ENCODE measurements at places on chromosomes 11 and 22.
A peak's percentile ranks its signal among the peaks of the same experiment; 100 is the strongest.

DNA sequence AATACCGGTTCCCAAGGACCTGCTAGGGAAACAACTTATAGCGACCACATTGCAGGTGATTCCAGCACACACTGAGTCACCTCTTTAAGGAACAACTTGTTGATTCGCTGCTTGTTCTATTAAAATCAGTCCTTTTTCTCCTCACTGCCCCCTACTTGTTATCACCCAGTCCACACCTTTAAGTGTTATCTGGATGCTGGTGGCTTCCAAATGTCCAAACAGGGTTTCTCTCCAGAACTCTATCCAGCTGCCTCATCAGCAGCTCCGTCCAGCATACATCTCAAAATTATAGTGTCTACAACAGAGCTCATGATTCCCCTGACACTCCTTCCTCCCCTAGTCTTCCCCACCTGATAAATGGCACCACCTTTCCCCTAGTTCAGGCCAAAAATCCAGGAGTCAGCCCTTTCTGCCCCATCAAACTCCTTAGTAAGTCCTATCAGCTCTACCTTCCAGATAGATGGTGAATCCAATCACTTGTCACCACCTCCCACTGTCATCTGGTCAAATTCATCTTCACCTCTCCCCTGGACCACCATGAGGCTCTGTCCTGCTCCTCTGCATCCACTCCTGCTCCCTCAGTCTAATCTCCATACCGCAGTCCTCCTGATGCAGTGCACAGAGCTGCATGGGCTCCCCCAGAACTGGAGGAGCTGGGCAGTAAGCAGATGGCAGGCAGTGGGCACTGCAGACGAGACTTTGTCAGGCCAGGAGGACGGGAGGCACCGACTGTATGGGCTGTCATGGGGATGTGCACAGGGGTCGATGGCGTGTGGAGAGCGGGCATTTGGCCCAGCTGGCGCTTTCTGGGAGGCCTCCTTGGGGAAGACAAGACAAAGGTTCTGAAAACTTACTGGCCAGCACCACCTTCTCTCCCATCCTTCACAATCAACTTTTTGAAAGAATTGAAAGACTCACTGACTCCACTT, 19.3 kb downstream of the IL10RA start:
- no peak for DNase-seq

GRCh38 chr11:75554258-75555022, 7.6 kb upstream of the SERPINH1 start:
- DNase-seq: no peak

DNA sequence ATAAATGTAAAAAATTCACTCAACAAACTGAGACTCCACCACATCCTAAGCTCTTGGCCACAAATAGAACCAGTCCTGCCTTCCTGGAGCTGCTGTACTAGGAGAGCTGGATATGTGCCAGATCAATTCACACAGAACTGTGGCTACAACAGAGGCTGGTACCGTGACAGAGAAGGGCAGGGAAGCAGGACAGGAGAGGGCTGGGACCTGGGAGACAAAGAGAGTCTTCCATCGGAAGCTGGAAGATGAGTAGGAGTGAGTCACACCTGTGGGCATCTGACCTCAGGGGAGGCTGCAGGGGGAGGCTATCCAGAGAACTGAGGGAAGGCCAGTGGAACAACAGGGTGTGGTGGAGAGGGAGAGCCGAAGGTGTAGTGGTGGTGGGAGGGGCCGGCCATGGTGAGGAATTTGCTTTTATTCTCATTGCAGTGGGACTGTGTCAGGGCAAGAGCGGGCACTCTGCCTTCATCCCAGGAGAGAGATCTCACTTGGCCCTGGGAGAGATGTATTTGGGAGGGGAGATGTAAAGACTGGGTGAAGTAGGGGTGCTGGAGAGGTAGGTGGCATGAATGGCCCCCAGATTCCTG, 1.9 kb upstream of the LTBP3 start:
- DNase-seq: no peak

DNA sequence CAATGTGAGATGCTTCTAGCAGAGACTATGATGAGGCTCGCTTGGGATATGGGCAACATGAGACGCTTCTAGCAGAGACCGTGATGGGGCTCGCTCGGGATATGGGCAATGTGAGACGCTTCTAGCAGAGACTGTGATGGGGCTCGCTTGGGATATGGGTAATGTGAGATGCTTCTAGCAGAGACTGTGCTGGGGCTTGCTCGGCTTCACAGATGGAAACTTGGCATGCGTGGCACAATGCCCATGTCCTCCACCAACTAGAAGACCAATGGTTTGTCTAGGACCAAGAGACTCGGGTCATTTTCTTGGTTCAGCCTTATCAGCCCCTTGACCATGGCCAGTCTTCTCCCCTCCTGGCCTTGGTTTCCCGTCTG, 7.1 kb downstream of the MYEOV start:
- no peak for DNase-seq

DNA sequence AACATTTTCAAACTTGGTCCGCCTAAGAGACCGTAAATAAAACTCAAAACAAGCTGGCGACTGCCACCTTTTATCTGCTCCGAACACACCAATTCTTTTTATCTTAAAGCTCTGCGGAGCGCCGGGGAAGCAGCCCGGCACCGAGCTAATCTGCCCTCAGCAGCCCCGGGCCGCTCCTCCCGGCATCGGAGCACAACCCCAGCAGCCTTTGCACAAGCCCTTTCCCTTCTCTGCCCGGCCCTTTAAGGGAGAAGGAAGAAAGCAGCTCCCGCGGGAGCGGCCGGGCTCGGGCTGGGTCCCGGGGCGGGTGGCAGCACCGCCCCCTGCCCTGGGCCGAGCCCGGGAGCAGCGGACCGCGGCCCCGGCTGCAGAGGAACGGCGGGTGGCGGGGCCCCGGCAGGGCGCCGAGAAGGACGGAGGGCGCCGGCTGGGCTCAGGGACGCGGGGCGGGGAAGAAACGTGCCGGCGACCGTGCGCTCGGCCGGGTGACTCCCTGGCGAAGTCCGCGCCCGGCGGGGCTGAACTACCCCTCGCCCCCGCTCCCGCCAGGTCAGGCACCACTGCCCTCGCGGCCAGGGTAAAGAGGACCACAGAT, 133.6 kb upstream of the C11orf58 start:
- DNase-seq: no peak

- no peak for DNase-seq
Measured at GRCh38 chr22:28245579-28246224, 326.6 kb upstream of the PITPNB start.

DNA sequence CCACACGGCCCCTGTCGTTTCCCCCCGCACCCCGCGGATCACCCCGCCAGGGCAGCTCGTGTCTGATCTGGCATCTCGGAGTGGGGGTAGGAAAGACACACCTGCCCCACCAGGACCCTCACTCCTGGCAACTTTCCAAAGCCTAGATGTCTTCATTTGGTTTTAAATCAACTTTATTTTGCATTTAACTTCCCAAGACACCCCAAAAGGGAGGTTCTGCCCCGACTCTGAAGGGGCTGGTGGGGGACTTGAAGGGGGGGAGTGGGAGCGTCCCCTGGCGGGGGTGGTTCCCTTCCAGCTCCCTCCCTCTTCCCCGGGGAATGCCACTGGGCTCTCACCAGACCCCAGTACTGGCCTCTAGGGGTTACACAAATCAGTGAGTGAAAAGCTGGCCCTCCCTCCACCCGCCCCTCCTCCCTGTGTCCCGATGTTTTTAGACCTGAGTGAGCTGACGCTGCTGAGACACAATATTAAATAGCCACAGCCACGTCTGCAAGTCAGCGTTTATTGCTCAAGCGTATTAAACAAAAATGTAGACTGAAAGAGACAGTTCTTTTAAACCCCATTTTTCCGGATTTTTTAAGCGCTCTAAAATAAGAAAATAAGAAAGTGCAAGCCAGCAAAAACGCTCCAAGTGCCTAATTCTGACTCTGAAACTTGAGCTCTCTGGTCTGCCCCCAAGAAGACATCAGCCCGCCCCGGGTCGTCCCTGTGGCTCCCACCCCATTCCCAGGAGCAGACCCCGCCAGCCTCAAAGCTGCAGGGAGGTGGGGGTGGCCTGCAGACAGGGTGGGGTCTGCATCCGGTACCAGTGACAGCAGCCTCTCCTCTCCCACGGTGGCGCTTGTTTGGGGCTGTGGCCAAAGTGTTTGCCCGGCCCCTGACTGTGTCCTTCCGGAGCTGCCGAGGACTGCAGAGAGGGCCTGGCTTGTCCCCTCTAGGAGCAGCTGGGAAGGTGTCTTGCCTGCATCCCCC, 1.1 kb upstream of the TTLL8 start:
- no peak for DNase-seq

- DNase-seq: no peak
Measured at GRCh38 chr11:95923728-95924413, at the start of gene MTMR2. TSS of gene MTMR2 (minus strand) at chr11:95924107. CDS start at chr11:95923954, 153 bp downstream.

- DNase-seq: no peak
Measured at GRCh38 chr11:5557751-5558150, 9.4 kb upstream of the OR52H1 start.

DNA sequence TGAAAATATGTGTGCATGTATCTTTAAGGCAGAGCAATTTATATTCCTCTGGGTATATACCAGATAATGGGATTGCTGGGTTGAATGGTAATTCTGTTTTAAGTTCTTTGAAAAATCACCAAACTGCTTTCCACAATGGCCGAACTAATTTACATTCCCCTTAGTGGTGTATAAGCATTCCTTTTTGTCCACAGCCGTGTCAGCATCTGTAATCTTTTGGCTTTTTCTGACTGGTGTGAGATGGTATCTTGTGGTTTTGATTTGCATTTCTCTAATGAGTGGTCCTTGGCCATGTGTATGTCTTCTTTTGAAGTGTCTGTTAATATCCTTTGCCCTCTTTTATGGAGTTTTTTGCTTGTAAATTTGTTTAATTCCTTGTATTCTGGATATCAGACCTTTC, 24.3 kb downstream of the CCDC15 start:
- no peak for DNase-seq

DNA sequence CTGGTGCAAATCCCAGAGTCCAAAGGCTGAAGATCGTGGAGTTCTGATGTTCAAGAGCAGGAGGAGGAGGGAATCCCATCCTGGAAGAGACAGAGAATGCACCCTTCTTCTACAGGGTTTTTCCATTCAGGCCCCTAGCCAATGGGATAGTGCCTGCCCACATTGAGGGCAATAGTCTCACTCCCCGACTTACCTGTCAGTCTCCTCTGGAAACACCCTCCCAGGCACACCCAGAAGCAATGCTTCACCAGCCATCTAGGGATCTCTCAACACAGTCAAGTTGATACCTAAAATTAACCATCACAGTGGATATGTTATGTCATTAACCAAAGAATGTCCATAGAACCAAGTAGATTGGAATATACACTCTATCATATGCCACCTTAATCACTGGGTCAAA, 72.9 kb downstream of the FAM83F start:
- DNase-seq: no peak

- DNase-seq: no peak
Measured at GRCh38 chr11:61507012-61507768, 1.4 kb upstream of the LRRC10B start.

GRCh38 chr11:111736621-111737443, 29.4 kb downstream of the PPP2R1B start:
- DNase-seq: no peak

- peak; percentile 14 for DNase-seq
Measured at GRCh38 chr11:78645226-78646202, 70.8 kb upstream of the NARS2 start.

GRCh38 chr11:91778758-91779157, 445.9 kb upstream of the FAT3 start:
- DNase-seq: no peak

GRCh38 chr11:32447252-32447651, 11.9 kb upstream of the WT1 start:
- no peak for DNase-seq

- no peak for DNase-seq
Measured at GRCh38 chr11:94186342-94187203, 57.9 kb downstream of the PANX1 start.

- no peak for DNase-seq
Measured at GRCh38 chr11:85394283-85394682, 232.9 kb downstream of the DLG2 start.

DNA sequence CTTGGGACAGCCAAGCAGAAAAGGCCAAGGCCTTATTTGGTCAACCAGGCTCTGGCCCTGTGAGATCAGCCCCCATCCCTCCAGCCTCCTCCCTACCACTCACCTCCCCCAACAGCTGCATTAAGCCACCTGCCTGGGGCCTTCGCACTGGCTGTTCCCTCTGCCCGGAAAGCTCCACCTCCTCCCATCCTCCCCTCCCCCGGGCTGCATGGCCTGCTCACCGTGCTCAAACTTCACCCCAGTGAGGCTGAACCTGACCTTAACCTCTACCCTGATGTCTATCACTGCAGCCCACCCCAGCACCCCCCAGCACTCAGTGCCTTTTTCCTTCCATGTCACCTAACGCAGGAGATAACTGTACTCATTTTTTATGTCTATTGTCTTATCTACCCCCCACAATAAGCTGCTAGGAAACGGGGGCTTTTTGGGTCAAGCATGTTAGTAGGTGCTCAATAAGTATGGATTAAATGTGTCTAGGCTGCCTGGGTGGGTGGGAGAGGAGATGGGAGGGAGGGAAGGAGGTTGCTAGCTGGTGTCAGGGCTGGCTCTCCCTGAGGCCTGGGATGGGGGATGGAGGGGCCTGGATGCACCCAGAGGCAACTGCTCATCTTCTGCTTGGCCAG, 912 bp downstream of the PTPRCAP start:
- DNase-seq: peak; percentile 35

GRCh38 chr11:75582895-75583717, 21.1 kb downstream of the SERPINH1 start:
- no peak for DNase-seq

GRCh38 chr22:20641198-20641892, 132.6 kb upstream of the SERPIND1 start:
- DNase-seq: no peak

- DNase-seq: no peak
Measured at GRCh38 chr11:10181811-10182210, 112.2 kb downstream of the SBF2 start.

GRCh38 chr22:25644122-25644521, 79.6 kb downstream of the GRK3 start:
- no peak for DNase-seq

DNA sequence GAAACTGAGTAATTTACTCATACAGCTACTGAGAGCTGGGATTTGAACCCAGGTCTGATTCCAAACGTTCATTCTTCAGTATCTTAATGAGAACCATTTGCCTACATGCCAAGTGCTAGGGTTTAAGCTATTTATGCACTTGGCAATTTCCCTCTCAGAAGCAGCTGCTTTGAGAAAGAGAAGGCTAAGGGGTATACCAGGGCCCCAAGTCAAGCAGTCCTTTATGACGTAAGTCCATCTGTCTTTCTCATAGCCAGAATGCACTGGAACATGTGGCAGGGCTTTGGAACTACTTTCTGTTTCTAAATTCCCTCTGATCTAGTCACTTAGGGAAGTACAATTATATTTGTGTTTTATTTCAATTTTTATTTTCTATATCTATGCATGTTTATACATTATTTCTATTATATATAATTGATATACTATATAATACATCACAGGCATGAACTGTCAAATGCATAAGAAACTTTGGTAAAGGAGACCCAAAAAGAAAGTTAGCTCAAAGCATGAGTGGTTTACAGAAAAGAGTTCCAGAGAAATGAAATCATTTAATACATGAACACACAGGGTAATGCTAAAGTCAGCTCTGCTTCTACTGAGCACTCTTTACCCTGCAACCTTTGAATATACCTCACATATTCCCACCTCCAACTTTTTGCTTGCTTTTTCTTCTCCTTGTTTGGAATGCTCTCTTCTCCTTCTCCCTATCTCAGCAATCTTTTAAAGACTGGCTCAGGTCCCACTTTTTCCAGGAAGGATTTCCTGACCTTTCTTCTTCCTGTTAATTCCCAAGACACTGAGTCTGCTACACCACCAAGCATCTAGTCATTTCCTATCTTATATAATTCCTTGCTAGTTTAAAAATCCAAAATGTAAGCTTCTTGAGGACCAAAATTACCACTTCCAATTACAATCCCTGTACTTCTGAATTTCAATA, 80.5 kb upstream of the GDPD4 start:
- no peak for DNase-seq

- no peak for DNase-seq
Measured at GRCh38 chr11:4514196-4514595, 30.8 kb upstream of the OR52M1 start.
